Fibroblast of lung (primary cell): ENCODE measurements at places on chromosomes 2 and 18. TPM values are rescaled to one million over a fixed set of nuclear protein-coding genes. Genes with fewer than 3 reads are reported as not detected.

The AQP4 gene
- not detected in 2 replicates for total RNA-seq

The CACNB4 gene
- 0.66 and 2.1 TPM in 2 replicates for total RNA-seq

The RAX gene
- not detected in 2 replicates for total RNA-seq

- no peak for DNase-seq
Observed at GRCh38 chr2:237637429-237638135, 10.2 kb downstream of the LRRFIP1 start.

DNA sequence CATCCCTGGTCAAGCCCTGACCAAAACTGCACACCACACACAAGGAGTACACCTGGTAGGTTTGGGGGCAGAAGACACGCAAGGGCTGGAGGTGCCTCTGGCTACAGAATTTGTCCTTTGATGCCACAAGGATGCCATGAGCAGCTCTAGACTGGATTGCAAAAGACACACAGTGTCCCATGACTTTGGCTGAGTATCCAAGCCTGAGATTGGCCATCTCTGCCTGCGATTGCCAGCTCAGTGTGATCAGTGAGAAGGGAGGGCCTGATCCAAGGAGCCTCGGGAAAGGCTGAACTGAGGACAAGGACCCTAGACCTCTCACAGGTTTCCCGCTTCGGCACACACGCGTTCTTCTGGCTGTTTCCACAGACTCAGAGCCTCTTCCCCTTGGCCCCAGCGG lies 60.0 kb upstream of the FOSL2 start:
- no peak for DNase-seq

DNA sequence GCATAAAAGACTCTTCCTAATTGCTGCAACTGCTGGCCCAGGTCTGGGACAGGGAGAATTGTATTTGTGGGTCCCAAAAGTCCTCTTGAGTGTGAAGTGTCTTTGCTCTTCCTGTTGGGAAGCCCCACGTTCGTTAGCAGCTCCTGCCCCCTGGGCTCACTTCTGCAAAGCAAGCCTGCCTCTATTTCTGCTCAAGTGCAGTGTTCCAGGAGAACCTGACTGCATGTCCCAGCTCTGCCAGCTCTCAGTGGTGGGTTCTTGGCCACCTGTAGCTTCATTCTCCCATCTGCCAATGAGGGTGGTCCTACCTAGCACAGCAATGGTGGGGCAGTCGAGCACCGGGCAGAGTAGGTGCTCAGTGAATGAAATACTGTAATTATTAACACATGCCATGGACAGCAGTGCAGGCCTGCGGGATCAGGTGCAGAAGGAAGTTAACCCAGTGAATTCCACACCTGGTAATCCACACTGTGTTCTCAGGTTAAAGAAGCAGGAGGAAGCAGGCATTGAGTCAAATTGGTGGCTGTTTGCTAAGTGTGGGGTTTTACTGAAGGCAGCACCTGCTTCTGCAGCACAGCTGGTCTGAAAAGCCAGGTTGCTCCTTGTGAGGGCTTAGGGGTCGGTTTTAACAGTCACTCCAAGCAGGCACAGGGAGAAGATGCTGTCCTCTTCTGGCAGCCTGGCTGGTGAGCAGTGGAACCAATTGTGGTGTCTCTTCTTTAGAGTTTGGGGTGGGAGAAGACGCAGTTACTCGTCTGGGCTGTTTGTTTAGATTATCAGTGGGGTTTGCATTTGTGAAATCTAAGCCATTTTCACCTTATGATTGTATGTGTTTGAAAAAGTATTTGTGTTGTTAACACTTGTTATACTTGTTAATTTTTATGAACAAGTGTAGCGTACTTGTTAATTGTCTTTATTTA lies 54.3 kb downstream of the DGKD start:
- DNase-seq = no peak

- peak; percentile 96 for DNase-seq
Observed at GRCh38 chr2:196160101-196160500, 11.3 kb downstream of the STK17B start.

DNA sequence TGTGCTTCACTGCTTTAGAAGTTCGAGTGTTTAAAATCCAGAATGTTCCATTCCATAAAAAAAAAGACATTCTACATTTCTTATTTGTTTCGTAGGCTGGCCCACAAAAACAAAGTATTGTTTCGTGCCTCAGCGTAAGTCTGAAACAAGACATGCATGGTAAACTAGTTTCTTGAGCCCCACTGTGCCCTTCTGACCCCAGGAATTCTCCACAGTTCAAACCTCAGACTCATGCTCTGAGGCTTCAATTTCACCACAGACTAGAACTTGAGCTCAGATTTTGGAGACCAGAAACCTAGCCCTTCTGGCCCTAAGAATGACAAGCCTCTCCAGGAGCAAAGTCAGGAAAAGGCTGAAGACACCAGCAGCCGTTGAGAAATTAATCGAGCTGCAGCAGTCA lies 151.5 kb downstream of the SLC8A1 start:
- DNase-seq = no peak

DNA sequence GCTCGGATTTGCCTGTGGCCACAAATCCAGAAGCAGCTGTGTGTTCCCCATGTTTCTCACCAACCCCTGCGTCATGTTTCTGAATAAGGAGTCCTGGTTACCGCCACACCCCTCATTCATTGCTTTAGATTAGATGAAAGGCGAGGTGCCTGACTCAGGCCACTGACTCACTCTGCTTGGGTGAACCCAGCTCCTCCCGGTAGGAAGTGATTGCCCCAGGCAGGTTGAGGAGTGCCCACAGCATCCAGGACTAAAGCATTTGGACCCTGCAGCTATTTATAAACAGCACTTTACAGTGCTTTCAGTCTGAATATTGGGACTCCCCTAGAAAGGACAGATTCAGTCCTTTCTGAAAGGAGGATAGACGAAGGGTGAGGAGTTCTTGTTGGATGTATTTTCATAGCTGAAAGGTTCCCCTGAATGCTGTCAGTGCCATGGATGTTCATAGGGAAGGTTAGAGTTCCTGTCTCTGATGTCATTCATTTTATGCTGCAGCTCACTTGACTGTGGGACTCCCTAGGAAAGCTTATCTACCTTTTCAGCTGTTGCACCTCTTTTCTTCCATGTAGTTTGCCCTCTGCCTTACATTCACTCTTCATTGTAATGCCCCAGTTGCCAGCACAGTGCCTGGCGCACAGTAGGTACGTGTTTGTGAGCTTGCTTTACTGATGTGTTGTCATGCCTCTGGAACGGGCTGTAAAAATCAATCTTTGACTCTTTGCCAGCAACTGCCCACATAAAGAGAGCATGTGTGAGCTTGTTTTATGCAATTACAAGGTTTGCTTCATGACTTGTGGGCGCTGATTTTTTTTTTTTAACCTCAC lies 14.9 kb downstream of the ITGA6 start:
- peak; percentile 93 for DNase-seq

DNA sequence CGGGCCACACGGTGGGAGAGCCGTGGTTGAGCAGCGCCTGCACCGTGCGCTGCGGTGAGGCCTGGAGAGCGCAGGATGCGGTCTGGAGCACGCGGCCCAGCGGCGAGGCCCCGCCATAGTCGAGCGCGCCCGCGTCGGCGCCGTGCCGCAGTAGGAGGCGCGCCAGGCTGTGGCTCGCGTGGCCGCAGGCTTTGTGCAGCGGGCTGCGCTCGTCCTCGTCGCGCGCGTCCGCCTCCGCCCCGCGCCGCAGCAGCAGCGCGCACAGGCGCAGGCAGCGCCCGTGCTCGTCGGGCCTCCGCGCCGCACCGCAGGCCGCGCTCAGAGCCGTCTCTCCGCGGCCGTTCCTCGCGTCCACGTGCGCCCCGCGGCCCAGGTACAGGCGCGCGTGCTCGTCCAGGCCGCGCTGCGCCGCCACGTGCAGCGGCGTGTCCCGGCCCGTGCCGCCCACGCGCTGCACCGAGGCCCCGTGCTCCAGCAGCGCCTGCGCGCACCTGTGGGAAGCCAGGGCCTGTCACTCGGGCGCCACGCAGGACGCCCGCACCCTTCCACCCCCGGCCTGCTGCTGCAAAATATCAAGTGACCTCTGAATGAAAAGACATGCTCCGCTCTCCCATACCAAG lies 46.3 kb upstream of the GBX2 start:
- DNase-seq = no peak

GRCh38 chr2:157871415-157871814 lies 4.7 kb downstream of the ACVR1 start:
- DNase-seq = peak; percentile 39

DNA sequence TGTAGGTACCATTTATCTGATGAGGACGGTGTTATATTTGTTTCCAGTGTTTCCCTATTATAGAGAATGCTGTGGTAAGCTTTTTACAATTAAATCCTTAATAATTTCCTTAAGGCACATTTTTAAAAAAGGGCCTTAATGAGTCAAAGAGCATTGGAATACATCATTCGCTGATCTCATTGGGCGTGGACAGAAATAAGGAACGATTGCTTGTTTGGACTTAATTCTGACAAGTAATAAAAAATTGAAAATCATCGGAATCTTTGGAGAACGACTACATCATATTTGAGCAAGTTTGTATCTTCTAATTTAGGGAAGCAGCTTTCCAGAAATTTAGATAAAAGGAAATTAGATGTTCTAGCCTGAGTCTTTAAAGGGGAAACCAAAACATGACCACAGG lies 11.3 kb downstream of the AGPS start:
- DNase-seq = no peak

- DNase-seq = no peak
Observed at GRCh38 chr2:191653667-191654391, 24.1 kb upstream of the NABP1 start.
